Stomach (tissue), 19 donors: ENCODE measurements at places on chromosomes 4 and X. TPM values are rescaled to one million over a fixed set of nuclear protein-coding genes. Genes with fewer than 3 reads are reported as not detected.

GAGE12C gene
- not detected for polyA plus RNA-seq

ZNF630 gene
- 2.6 TPM for polyA plus RNA-seq

PRRG3 gene
- polyA plus RNA-seq, result 0.15 TPM

DNA sequence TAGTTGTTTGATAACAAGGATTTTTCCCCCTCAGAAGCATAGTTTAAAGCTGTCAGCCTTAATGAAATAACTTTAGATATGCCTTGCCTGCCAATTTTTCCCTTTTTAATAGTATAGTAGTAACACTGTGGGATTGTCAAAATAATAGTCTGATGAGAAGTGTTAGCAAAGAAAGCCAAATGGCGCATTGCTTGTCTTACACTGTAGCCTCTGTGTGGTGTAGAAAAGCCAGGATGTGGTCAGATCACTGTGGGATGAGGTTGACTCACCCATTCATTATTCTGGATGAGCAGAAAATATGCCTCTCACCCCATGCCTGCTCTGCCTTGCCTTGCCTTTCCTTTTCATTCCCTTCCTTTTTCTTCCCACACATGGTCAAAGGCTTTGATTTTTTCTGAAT lies 257.8 kb upstream of the NRK start:
- no peak for DNase-seq

DNA sequence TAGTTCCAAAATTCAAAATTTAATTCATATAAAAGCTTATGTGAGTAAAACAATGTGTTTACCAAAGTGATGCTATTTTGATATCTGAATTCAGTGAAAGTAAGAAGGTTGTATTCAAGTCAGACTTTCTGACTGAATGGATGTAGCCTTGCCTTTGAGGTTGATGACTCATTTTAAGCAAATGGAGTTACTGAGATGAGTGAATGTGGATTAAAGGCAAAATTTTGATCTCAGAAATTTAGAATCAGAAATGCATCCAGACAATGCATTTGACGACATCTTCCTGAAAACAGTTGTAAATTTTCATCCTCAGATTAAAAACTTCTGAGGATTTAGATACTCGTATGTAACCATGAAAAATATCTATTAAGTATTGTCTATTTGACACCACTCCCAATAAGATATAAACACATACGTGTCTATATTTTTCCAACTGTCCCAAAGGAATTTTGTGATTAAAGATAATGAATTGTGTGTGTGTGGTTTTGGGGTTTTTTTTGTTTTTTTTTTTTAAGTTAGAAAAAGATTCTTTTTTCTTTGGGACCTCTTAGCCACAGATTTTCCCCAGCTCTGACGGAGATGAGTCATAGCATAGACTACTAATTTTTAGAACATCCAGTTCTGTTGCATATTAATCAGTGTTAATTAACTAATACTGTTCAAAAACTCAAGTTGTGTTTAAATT lies 34.4 kb downstream of the NFKB1 start:
- no peak for DNase-seq

DNA sequence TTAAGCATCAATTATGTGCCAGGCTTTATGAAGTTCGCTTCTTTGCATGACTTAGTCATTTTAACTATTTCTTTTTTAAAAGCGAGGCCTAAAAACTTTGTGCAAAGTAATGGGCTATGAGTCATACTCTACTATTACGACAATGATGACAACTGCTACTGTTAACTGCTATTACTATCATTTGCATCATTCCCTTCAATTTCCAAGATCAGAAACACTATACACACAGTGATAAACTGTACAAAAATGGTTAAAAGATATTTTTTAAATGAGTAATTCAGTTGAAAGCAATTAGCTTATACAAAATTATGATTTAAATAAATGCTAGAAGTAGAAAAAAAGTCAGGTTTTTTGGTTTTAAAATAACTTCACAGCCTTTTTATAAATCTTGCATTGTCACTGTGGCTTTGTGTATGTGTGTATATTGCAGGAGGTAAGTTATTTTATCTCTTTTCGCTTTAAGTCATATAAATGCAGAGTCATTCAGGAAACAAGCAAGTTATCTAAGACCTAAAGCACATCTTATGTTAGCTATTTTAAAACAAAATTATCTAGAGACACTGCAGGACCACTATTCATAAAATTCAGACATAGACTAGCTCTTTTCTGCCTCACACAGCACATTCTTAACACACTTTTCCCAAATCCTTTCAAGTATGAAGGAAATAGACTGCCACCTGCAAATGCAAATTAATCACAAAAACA lies 18.5 kb upstream of the CXCL3 start:
- DNase-seq, result no peak

- DNase-seq, result no peak
These were observed 211.7 kb upstream of the AGTR2 start for GRCh38 chrX:115958687-115959359.

GRCh38 chr4:186134861-186135260 lies 30.4 kb downstream of the FAM149A start:
- no peak for DNase-seq

- DNase-seq, result no peak
These were observed 374.3 kb downstream of the MID1IP1 start for GRCh38 chrX:39175418-39176057.

DNA sequence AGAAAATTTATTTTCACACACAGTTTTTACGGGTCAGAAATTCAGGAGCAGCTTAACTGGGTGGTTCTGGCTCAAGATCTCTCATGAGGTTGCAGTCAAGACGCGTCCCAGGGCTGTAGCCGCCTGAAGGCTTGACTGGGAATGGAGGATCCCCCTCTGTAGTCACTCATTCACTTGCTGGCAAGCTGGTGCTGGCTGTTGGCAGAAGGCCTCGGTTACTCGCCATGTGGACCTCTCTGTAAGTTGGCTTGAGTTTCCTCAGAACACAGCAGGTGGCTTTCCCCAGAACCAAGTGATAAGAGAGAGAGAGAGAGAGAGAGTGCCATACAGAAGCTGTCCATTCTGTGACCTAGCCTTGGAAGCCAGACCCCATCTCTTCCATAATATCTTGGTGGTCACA lies 132.8 kb downstream of the DCLK2 start:
- peak; percentile 28 for DNase-seq

MAGEA2 gene
- not detected for polyA plus RNA-seq

PHKA1 gene
- polyA plus RNA-seq, result 4.9 TPM
